ENCODE measurements at places on chromosomes 12 and 14.

GRCh38 chr14:24422261-24422660 is 7.2 kb downstream of the CBLN3 start:
- no peak for DNase-seq

DNA sequence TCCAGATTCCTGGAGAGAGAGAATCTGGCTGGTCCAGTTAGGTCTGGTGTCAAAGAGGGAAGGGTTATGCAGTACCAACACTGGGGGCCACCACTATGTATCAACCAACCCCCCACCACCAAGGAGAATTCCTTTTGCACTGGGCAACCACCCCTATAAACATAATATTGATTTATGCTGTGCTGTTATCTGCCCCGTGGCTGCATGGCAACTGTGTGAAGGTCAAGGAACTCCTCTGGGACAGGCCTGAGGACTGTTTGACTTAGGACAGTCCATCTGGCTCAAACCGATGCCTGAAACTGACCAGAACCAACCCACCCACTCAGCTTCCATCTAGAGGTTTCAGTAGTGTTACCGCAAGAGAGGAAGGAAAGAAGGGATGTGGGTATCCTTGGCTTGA is 20.5 kb downstream of the PLEKHH1 start:
- no peak for DNase-seq

DNA sequence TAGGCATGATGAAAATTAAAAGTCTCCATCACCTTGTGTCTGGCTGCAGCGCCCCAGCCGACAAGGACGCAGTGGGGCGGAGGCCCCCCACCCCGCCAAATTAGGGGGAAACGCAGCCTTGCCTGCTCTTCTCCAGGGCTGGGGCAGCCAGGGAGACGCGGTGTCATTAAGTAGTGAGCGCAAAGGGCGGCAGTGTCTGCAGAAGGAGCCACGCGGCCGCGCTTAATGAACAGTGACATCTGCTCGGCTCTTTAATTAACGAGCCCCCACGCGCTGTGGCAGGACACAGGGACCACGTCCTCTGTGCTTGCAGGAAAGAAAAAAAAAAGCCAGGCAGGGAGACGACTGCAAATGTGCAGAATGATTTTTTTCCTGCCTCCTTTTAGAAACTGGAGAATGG is 93.4 kb upstream of the NCOR2 start:
- no peak for DNase-seq

DNA sequence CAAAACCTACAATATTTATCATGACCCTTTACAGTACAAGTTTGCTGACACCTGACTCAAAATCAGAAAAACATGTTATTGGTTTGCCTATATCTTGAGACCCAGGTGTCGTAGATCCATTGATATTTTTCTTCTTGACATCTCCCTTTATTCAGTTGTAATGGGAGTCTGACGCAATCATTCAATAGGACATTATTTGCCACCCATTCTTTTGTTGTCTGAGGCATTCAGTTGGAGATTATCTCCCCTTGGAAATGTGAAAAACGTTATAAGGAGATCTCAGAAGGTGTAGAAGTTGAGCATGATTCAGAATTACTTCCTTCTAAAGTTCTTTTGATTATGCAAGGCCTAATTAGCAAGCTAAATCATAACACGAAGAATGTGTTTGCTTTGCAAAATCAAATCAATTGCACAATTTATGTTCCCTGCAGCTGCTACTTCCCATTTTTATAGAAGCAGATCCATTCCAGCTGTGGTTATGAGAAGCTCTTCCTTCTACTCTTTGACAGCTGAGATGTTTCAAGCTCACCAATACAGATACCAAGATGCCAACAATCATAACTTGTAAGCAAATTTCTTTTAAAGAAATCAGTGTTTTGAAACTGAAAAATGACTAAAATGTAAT is 228.2 kb upstream of the SYT1 start:
- peak; percentile 68 for DNase-seq

- no peak for DNase-seq
Measured at GRCh38 chr14:104515811-104516780, 63.5 kb upstream of the C14orf180 start.

GRCh38 chr14:41280745-41281144 is 325.9 kb upstream of the LRFN5 start:
- peak; percentile 8 for DNase-seq

GRCh38 chr14:25090256-25090655 is 40.3 kb upstream of the STXBP6 start:
- no peak for DNase-seq

DNA sequence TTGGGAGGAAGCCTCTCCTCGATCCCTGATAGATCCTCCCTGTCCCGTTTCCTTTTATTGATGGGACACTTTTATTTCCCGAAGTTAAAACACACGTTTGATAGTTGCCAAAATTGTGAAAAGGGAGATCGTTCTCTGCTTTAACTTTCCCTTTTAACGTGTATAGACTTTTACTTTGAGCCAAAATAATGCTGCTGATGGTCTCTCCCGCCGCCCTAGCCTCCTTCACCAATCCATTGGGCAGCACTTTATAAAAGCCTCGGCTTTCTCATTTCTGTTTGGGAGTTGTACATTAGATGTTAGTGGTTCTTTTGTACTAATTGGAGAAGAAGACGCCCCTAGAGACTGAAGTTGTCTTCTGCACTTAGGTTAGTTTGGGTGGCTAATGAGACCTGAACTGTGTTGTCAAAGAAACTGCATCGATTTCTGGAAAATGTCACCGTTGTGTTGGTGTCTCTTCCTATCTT is 1.4 kb downstream of the TMTC2 start:
- DNase-seq, result no peak

- DNase-seq, result no peak
Measured at GRCh38 chr14:37232907-37233481, 35.3 kb downstream of the MIPOL1 start.

GRCh38 chr12:79433465-79434072 is 257.2 kb downstream of the PAWR start:
- DNase-seq, result no peak

DNA sequence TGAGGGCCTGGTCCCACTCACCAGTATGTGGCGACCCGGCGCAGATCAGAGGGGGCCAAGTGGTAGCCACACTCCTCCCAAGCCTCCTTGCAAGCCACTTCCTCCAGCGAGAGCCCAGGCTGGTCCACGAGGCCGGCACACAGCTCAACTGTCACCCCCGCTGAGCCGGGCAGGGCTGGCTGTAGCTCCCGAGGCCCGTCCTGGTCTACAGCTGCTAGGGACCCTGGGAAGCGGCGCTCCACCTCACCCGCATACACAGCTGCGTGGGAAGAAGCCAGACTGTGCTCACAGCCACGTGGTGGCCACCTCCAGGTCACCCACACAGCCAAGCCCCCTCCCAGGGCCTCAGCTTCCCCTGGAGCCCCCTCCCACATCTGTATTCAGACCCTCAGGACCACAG is 4.6 kb downstream of the NUDT14 start:
- DNase-seq, result no peak

DNA sequence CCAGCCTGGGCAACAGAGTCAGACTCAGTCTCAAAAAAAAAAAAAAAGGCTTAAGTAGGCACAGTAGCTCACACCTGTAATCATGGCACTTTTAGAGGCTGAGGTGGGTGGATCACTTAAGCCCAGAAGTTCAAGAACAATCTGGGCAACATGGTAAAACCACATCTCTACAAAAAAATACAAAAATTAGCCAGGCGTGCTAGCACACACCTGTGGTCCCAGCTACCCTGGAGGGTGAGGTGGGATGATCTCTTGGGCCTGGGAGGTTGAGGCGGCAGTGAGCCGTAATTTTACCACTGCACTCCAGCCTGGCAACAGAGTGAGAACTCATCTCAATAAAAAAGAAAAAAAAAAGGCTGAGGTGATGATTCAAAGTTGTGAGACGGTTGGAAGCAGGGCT is 9.1 kb upstream of the RESF1 start:
- DNase-seq, result no peak

DNA sequence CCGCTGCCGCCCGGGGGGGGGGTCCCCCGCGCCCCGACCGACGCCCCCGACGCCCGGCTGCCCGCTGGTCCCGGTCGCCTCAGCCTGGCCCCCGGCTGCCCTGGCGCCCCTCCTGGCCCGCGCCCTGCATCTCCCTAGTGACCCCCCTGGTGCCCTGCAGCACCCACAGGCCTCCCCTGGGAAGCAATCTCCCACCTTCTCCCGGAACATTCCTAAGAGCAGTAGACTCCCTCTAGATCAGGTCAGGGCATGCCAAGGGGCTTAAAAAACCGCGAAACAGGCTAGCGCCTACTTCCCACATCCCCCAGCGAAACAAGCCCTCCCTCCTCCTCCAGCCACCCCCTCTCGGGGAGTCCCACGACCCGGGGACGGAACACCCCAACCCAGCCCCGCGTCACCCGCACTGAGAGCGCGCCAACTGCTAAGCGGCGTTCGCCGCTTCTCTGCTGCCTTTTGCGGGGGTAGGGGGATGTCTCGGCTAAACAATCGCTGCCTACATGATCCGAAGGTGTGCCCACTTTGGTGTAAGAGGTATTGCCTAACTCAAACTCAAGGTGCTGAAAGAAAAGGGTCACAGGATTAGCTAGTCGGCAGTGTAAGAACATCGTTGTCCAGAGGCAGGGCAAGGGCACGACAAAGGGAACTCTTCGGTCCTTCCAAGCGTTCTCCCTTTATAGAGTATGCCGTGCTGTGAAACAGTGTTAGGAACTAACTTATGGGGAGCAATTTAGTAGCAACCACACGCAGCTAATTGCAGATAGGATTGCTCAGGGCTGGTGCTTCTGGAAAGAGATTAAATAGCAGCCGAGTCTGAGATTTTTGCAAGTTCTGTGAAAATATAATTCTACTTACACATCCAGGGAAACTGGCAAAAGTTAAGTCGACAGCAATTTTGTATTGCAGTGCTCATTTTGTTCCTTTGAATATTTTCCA is 619 bp upstream of the NTN4 start:
- DNase-seq, result no peak

DNA sequence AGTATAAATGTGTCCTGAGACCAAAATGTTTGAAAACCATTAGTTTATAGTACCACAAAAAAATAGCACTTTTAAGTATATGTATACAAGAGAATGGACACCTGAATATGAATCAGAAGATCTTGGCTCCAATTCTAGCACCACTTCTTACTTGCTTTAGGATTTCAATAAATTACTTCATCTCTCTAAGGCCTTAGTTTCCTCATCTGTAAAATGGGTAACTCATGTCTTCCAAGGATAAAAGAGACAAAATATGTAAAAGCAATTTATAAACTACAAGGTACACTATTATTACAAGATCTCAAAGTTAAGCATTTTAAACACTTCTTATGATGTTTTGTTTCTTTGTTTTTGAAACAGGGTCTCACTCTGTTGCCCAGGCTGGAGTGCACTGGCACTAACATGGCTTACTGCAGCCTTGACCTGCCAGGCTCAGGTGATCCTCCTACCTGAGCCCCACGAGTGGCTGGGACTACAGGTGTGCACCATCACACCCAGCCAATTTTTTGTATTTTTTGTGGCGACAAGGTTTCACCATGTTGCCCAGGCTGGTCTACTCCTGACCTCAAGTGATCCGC is 9.4 kb downstream of the DUSP16 start:
- no peak for DNase-seq

GRCh38 chr12:77686760-77687159 is 143.9 kb upstream of the NAV3 start:
- DNase-seq, result peak; percentile 35

DNA sequence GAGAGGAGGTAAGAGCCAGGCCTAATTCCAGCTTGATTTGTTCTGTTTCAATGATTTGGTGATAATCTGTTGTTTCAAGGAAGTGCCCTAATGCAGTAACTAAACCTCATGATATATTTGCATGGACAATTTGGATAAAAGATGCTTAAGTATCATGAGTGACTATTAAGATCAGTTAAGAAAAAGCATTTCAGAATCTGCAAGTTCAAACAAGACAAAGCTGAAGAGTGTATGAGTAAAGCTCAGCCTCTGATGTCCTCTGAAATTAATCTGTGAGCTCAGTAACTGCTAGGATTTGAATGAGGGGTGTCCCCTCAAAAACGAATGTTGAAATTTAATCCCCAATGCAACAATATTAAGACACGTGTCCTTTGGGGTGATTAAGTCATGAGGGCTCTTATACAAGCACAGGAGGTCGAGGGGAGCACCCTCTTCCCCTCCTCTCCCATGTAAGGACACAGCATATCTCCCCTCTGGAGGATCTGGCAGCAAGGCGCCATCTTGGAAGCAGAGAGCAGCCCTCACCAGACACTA is 949.2 kb downstream of the GALC start:
- DNase-seq, result no peak

DNA sequence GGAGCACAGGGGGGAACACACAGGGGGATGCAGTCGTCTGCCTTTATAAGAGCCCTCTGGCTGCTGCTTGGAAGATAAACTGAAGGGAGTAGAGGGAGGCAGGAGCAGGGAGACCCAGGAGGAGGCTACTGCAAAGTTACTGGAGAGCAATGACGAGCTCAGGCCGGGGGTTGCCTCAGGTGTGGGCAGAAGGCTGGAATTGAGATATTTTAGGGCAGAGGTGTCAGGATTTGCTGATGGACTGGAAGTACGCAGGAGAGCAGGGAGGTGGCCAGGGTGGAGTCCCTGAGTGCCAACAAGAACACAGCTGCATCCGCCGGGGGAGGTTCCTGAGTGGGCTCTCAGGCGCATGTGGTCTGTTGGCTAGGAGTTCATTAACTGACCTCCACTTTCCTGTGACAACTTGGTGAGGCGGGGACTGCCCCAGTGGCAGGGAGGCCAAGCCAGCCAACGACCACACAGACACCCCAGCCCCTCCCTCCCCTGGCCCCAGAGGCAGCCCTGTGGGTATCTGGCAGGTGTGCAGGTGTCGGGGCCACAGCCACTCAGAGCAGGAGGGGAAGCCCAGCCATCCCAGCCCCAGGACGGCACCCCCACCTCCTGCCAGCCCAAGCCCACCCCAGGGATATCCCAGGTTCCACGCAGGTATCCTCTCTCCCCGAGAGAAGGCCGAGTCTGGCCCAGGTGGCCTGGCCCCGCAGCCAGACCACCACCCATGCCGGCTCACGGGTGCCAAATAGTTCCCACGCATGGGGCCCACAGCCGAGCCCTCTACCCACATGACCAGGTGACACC is 85.4 kb downstream of the NCOR2 start:
- no peak for DNase-seq

- DNase-seq, result no peak
Measured at GRCh38 chr14:47961634-47962033, 286.2 kb upstream of the MDGA2 start.

- DNase-seq, result no peak
Measured at GRCh38 chr14:76713121-76713520, 48.1 kb upstream of the VASH1 start.

- DNase-seq, result no peak
Measured at GRCh38 chr14:61372379-61372778, 51.0 kb downstream of the PRKCH start.

DNA sequence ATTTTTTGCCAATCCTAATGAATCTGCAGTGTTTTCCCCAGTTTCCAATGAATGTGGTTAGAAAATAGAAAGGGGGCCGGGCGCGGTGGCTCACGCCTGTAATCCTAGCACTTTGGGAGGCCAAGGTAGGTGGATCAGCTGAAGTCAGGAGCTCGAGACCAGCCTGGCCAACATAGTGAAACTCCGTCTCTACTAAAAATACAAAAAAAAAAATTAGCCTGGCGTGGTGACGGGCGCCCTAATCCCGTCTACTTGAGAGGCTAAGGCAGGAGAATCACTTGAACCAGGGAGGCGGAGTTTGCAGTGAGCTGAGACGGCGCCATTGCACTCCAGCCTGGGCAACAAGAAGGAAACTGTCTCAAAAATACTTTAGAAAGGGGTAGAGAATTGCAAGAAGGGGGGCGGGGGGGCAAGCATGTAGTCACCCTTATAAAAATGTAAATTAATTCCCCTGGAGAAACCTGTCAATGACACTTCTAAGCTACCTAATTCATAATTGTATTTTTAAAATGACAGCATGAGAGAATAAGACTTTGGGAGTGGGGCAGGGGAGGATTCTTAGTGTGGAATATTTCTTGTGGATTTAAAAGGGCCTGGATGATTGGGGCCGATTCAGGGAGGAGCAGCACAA is 1.7 kb downstream of the KLHDC2 start:
- DNase-seq, result no peak
